ENCODE measurements at places on chromosomes 2 and 18.

DNA sequence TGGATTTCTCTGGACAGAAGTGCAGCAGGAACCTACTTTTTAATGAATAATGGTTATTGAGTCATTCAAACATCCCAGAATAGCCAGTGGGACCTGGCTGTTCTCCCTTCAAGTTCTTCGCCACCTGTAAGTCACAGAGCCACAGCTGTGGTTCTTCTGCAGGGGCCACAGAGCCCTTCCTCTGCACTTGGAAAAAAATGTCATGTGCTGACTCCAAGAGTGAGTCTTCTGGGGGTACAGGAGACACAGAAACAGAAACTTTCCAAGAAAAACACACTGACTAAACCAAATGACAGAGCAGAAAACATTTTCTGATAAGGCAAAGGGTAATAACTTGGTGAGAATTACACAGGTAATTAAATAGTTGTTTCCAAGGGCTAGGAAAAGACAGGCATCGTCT lies 68.7 kb upstream of the FN1 start:
- DNase-seq, result no peak

GRCh38 chr2:157971702-157972101 lies 95.6 kb upstream of the ACVR1 start:
- DNase-seq, result no peak

- DNase-seq, result no peak
These were observed 206.4 kb downstream of the DLGAP1 start for GRCh38 chr18:4248686-4249085.

GRCh38 chr2:72815655-72816278 lies 10.1 kb downstream of the EXOC6B start:
- no peak for DNase-seq

DNA sequence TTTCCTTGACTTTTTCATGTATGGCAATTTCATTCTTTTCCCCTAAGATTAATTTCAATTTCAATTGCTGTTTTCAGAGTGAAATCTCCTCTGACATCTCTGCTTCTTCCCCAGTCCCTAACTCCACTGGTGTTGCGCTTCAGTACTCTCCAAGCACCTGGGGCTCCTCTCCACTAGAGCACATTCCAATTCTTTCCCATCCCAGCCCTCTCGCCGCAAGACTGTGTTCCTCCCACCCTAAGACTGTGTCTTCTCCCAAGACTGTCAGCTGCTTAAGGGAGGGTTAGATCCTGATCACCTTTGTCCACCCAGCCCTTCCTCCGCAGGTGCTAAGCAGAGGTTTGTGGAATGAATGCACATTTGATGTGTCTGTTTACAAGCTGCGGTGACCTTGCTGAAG lies 255.7 kb upstream of the CCDC68 start:
- DNase-seq, result no peak

GRCh38 chr2:172242961-172243360 lies 140.3 kb upstream of the DLX2 start:
- DNase-seq, result no peak

GRCh38 chr2:171167352-171167997 lies 6.8 kb upstream of the TLK1 start:
- DNase-seq, result no peak

DNA sequence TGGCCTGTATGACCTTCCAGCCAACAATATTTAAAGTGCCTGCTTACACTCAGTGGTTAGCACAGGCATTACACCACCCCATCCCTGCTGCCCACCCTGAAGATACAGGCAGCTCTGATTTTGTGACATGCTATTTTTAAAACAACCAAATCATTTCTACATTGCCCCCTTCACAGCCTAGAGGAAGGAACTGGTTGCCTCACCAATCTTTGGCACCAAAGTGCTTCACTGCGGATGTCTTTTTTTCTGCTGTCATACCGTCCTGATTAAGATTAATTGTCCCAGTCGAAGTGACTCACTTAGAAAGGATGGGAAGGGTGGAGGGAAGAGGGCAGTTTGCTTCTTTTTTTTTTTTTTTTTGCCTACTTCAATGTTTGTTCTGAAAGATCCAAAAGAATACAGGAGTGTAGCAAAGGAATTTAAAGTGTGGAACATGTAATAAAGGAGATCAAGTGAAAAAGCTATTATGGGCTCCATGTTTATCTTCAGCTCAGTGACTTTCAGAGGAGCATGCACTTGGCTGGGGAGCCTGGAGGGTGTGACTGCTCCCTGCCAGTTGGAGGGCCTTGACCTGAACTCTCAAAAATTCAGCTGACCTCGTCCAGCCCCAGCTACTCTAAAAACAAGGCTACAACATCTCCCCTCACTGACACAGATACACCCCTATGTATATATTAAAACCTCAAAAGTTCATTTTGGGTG lies 501.1 kb upstream of the TNP1 start:
- DNase-seq, result no peak

- DNase-seq, result no peak
These were observed 9.8 kb downstream of the POU3F3 start for GRCh38 chr2:104863468-104864279.

DNA sequence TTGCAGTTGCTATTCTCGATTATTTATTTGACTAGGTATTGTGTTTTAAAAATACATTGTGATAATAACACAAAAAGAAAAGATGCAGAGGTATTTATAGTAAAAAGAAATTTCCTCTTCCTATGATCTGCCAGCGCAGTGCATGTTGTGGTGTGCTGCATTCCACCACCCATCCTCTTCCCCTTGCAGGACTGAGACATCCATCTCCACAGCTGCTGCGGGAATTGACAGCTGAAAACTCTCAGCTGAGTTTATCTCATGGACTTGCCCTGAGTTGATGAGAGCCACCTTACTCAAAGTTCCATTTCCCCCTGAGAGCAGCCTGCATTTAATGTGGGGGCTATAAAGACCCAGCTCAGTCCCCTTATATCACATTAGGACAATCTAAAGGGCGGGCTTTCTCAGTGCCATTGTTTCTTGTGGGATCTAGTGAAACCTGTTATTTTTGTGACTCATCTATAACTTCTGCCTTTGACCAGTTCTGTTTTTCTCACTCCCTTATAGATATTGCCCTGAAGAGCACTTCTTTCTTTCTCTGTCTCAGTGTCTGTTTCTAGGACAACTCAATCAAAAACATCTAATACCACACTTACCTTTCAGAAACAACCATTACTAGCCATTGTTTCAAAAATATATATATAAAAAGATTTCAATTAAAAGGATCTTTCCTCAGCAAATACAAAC lies 698.5 kb downstream of the NR4A2 start:
- no peak for DNase-seq

- no peak for DNase-seq
These were observed 414.5 kb downstream of the TNS1 start for GRCh38 chr2:217588266-217588665.

DNA sequence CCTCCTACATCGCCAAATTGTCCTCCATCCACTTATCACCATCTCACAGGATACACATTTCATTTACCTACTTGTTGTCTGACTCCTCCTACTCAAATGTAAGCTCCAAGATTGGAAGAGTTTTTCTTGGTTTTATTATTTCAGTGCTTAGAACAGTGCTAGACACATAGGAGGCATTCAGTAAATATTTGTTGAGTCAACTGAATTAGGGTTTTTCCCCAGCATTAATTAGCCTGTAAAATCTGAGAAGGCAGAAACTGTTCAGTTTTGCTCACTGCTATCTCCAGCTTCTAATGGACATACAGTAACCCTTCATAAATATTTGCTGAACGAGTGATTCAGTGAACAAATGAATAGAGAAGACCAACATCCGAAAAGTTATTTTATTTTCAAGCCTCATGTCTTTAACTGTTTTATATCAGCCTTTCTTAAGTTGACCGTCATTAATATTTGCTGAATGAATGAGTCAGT lies 800 bp downstream of the TTC21B start:
- DNase-seq, result no peak

DNA sequence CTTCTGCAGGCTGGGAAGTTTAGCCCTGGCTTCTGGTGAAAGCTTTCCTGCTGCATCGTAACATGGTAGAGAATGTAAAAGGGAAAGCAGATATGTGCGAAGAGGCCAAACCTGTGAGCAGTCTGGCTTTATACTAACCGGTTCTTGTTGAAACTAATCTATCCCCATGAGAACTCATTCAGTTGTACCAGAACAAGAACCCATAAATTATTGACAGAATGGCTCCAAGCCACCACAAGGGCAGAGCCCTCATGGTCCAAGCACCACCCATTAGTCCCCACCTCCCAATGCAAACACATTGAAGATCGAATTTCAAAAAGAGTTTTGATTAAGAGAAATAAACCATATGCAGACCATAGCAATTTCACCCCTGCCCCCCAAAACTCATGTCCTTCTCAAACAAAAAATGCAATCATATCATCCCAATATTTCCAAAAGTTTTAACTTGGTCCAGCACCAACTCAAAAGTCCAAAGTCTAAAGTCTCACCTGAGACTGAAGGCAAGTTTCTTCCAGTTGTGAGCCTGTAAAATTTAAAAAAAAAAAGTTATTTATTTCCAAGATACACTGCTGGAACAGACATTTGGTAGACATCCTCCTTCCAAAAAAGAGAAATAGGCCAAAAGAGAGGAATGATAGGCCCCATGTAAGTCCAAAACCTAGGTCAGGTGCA lies 318.9 kb downstream of the CNTNAP5 start:
- DNase-seq, result no peak

GRCh38 chr2:23767876-23768621 lies 158.9 kb downstream of the ATAD2B start:
- DNase-seq, result no peak

GRCh38 chr2:29212009-29212408 lies 96.8 kb downstream of the CLIP4 start:
- no peak for DNase-seq

GRCh38 chr2:64946769-64947247 lies 42.4 kb upstream of the SLC1A4 start:
- DNase-seq, result no peak

All from T-helper 9 cell (primary cell).